ENCODE measurements at places on chromosomes 12 and 14. TPM values are rescaled to one million over a fixed set of nuclear protein-coding genes. Genes with fewer than 3 reads are reported as not detected.

GRCh38 chr12:130344529-130344928 is 6.8 kb downstream of the PIWIL1 start:
- H3K27ac ChIP-seq: no peak overlapping the region
- H3K4me1 ChIP-seq: no peaks in the 10 kb centered on the region
- no peak overlapping the region for H3K4me3 ChIP-seq
- no peak for DNase-seq

The NUMB gene
- total RNA-seq: 78.1 TPM

The DNAI7 gene
- 1.8 TPM for total RNA-seq

DNA sequence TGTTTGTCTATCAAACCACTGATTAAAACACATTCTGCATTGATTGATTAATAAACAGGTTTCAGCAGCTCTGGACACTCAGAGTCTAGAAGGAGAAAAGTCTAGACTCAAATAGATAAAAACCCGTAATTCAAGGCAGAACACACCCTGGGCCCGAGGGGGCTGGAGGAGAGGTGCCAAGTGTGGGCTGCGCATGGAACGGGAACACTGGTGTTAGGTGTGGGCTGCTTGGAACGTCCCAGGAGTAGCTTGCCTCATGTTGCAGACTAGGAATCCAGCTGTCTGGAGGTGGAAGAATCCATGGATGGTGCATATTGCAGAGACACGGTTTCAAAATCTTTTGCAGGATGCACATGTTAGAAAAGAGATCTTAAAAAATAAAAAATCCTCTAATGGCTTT is 223.0 kb downstream of the APAF1 start:
- H3K27me3 ChIP-seq: peaks cover 11% of the 10 kb centered on the region
- no peaks in the 10 kb centered on the region for H3K36me3 ChIP-seq
- H3K4me1 ChIP-seq: peaks cover 12% of the 10 kb centered on the region
- no peak for DNase-seq
- no peak overlapping the region for H3K27ac ChIP-seq
- no peak overlapping the region for H3K4me3 ChIP-seq

DNA sequence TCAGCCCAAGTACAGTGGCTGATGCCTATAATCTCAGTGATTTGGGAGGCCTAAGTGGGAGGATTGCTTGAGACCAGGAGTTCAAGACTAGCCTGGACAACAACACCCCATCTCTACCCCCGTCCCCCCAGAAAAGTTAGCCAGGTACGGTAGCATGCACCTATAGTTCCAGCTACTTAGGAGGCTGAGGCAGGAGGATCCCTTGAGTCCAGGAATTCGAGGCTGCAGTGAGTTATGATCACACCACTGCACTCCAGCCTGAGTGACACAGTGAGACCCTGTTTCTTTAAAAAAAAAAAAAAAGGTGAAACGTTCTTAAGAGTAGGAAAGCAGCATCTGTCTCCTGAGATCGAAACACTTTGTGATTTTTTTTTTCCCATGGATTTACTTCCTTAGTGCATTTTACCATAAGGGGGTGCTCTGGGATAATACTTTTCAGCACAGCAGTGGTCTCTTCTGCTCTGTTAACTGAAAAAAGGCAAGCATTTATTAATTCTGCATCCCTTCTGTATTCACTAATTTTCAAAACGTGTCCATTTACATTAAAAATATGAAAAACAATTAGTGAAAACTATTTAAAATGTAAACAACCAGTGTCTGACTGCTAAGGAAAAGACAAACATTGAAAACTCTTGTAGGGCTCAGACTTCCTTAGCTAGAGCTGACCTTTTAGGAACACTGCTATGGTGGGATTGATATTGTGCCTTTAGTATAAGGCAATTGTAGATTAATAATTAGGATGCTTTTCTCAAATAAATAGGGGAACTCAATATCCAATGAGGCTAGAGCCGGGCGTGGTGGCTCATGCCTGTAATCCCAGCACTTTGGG is 31.2 kb upstream of the USP44 start:
- H3K27me3 ChIP-seq: peaks cover 6% of the 10 kb centered on the region
- H3K4me3 ChIP-seq: no peak overlapping the region
- no peak overlapping the region for H3K27ac ChIP-seq
- H3K4me1 ChIP-seq: no peaks in the 10 kb centered on the region

DNA sequence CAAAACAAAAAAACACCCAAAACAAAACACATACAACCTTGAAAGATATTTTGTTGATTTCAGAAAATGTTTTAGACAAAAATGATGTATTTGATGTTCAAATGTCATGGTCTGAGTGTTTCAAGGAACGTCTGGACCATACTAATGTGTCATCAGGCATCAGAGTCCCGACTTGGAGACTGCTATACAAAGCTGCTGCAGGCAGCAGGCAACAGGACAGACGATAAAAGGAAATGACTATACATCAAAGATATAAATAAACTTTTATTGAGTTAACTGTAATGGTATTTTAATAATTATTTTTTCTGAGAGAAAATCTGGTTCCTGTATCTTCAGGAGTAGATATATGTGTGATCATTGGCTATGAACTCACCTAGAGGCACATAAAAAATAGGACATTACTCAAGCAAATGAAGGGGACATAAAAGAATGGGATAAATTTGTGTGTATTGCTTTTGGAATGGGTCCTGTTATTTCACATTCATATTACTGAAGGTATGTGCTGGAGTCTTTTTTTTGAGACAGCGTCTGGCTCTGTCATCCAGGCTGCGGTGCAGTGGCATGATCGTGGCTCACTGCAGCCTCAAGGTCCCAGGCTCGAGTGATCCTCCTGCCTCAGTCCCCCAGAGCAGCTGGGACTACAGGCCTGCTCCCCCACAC is 87.3 kb upstream of the HECTD1 start:
- H3K4me1 ChIP-seq: no peaks in the 10 kb centered on the region
- no peak overlapping the region for H3K4me3 ChIP-seq
- no peaks in the 10 kb centered on the region for H3K27me3 ChIP-seq
- no peak overlapping the region for H3K27ac ChIP-seq
- no peak for DNase-seq

The INSM2 gene
- 0.12 TPM for total RNA-seq

DNA sequence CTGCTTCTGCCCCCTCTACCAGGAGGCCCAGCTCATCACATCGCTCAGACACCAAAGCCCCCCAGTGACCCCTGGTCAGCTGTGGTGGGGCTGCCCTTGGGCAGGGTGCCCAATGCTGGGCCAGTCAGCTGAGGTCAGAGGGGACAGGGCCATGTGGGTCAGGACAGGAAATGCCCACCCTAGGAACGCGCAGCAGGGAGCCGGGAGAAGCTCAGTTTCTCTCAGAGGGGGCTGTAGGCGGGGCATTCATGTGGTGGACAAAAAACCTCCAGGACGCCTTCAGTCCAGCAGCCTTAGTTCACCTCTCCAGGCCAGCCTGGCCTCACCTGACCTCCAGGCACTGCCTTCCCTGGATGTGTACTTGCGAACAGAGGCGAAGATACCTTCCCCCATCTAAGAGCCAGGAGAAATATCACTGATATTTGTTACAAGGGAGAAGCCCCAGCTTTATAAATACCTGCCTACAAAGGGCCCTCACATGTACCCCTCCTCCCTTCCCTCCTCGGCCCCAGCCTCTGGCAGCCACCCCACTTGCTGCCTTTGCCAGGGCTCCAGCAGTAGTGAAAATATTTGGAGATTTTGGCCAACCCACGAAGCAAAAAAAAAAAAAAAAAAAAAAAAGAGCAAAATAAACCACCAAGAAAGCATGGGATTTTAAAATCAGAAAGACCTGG is 41.9 kb upstream of the PLEKHG6 start:
- DNase-seq: no peak
- no peaks in the 10 kb centered on the region for H3K36me3 ChIP-seq
- H3K27me3 ChIP-seq: peaks cover 3% of the 10 kb centered on the region
- no peak overlapping the region for H3K4me3 ChIP-seq
- peaks cover 31% of the 10 kb centered on the region for H3K4me1 ChIP-seq

The JAG2 gene
- total RNA-seq: 16.5 TPM

The CCDC175 gene
- total RNA-seq: 0.39 TPM

The GLS2 gene
- total RNA-seq: 7.0 TPM

GRCh38 chr12:77372494-77372893 is 307.1 kb upstream of the E2F7 start:
- no peaks in the 10 kb centered on the region for H3K27me3 ChIP-seq
- peaks cover 3% of the 10 kb centered on the region for H3K36me3 ChIP-seq
- H3K27ac ChIP-seq: no peak overlapping the region
- H3K4me1 ChIP-seq: no peaks in the 10 kb centered on the region
- DNase-seq: no peak

The SUDS3 gene
- total RNA-seq: 49.2 TPM

The SMIM41 gene
- total RNA-seq: not detected

GRCh38 chr12:20339060-20339459 is 29.3 kb upstream of the PDE3A start:
- no peaks in the 10 kb centered on the region for H3K4me1 ChIP-seq
- DNase-seq: no peak
- no peaks in the 10 kb centered on the region for H3K36me3 ChIP-seq
- no peak overlapping the region for H3K27ac ChIP-seq

- no peaks in the 10 kb centered on the region for H3K36me3 ChIP-seq
- no peak overlapping the region for H3K4me3 ChIP-seq
- peaks cover 13% of the 10 kb centered on the region for H3K4me1 ChIP-seq
- no peak overlapping the region for H3K27ac ChIP-seq
These were observed 28.8 kb upstream of the INF2 start for GRCh38 chr14:104660597-104660996.
